Lower leg skin (tissue), 4 donors: ENCODE measurements at places on chromosomes 7 and 10. TPM values are rescaled to one million over a fixed set of nuclear protein-coding genes. Genes with fewer than 3 reads are reported as not detected.
A peak's percentile ranks its signal among the peaks of the same experiment; 100 is the strongest.

GRCh38 chr10:17231788-17232187 is 3.7 kb downstream of the VIM start:
- no peak for DNase-seq

Gene LGI1
- not detected for total RNA-seq

Gene LRRN3
- not detected for total RNA-seq

Gene CD36
- total RNA-seq = 75.4 TPM

DNA sequence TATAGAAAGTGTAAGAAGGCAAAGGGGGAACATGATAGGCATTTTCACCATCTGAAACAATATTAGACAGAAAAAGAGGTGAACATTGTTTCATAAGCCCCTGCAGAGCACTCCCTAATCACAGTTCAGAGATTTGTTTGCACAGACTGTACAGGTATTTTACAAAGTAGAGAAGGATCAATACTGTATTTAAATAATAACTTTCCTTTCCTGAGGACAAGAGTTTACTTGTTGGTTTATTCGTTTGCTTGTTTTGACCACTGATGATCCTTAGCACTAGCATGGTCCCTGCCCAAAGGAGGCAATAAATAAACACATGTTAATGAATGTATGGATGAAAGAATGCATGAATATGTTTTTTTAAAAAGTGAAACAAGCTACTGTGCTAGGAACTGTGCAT is 690.1 kb upstream of the COBL start:
- no peak for DNase-seq

GRCh38 chr7:13953368-13953767 is 36.1 kb downstream of the ETV1 start:
- no peak for DNase-seq

Gene MRLN
- not detected for total RNA-seq

DNA sequence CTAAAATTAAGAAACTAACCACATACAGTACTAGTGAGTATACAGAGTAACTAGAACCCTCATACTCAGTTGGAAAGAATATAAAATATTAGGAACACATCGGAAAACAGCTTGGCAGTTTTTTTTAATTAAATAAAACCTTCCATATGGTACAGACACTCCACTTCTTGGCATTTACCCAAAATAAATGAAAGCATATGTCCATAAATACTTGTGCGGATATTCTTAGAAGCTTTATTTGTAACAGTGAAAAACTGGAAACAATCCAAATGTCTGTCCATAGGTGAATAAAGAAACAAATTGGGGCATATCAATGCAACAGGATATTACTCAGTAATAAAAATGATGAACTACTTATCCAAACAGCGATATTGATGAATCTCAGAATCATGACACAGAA is 410.0 kb downstream of the HTR7 start:
- DNase-seq = no peak

DNA sequence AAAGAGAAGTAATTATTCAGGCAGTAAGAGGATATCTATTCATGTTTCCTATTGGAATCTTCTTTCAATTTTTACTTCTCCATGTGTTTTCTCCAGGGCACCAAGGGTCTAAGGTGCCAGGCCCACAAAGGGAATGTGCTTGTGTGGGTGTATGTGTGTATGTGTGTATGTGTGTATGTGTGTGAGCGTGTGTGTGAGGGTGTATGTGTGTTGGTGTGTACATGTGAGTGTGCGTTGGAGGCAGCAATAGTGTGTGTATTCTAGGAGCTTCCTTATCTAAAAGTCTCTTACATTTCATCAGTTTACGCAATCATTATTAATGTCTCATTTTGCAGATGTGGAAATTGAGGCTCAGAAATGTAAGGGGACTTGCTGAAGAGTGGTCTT is 28.3 kb downstream of the RAMP3 start:
- DNase-seq = no peak

DNA sequence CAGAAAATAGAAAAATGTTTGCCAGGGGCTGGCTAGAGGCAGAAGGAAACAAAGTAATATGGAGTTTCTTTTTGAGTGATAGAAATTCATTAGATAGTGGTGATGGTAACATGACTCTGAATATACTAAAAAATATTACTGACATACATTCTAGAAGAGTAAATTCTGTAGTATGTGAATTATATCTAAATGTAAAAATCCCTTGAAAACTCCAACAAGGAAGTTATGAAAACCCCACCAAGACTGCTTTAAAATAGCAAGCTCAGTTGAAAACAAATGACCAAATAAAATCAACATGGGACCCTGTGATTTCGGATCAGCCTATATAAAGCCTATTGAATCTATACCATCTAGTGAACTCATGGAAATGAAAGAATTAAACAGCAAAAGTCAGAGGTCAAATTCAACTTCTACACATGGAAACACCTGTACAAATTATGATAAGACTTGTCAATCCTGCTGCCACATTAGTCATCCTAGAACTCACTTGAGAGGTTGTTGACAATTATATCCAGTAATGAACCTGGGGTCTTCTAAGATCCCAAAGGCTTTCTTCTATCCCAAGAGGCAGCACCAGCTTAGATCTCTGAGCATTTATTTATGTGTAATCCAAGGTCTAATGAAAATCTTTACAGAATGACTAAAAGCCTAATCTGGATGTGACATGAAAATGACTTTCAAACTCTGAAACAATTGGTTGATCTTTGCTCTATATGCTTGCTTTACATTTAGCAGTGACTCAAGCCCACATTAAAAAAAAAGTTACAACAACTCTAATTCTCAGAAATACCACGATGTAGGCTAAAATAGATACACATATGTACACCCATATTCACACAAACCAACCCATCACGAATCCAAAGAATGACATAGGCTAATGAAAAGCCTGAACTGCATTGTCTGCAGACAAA is 59.3 kb downstream of the OSBPL3 start:
- DNase-seq = no peak

DNA sequence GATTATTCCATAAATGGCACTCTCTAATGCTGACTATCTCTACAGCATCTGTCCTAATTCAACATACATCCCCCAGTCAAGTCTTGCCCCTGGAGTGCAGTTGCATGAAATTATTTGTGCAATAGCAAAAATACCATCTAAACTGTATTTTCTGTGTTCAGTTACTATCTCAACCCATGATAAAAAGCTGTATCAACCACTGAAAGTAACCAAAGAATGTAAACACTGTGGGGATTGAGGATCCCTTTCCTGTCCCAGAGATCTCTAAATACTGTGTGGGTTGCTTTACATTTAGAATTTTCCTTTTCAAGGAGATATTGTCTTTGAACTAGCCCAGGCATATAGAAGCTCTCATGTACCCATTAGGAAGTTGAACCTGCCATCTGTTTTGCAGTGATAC is 23.9 kb upstream of the DGKI start:
- DNase-seq = no peak

GRCh38 chr10:95243318-95243617 is 47.5 kb downstream of the PDLIM1 start:
- no peak for DNase-seq

- DNase-seq = no peak
Observed at GRCh38 chr7:147516391-147516790, 1074.2 kb upstream of the C7orf33 start.

DNA sequence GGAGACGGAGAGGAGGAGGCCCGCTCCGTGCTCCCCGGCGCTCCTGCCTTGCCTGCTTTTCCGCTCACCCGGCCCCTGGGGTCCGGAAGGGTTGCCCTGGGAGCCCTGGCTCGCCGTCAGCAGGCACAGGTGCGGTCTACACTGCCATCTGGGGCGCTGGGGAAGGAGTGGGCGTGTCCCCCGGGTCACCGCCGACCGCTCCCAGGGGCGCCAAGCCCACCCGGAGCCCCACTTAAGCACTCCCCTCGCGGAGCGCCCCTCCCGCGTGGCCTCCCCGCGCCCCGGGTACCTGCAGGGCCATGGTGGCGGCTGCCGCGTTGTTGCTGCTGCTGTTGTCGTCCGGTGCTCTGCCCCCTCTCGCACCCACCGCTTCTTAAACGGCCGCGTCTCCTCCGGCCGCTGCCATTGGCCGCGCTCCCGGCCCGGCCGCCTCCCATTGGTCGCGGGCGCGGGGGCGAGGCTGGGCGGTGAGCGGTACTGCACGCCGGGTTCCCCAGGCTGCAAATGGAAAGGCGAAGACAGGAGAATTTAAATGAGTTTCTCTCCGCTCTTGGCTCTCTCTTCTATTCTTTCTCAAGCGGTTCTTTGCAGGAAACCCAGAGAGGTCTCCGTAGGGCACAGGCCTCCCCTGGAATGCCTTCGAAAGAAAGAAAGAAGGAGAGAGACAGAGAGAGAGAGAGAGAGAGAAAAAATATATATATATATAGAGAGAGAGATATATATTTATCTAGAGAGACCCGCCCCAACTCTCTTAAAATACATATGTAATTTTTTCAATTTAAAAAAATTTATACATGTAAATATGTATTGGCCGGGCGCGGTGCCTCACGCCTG is at the start of gene ACBD7:
TSS of gene ACBD7 (minus strand) at position 349 of the 834 bp plus-strand sequence. CDS start at position 301, 48 bp downstream.
- DNase-seq = peak; percentile 93

Gene GNAT3
- not detected for total RNA-seq

DNA sequence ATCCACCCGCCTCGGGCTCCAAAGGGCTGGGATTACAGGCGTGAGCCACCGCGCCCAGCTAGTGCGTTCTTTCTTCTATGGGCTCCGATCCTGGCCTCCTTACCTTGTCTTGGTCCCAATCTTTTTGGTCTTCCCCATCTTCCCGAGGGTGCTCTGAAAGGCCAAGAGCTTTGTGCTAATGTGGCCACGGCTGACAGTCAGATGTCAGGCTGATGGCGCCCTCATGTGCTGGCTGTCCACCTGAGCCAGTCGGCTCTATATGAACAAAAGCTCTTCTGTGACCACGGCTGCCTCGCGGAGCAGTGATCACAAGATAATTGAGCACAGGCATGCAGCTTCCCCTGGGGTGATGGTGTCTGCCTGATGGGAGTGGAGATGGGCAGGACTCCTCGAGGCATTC is 11.0 kb upstream of the AHCYL2 start:
- DNase-seq = peak; percentile 82

DNA sequence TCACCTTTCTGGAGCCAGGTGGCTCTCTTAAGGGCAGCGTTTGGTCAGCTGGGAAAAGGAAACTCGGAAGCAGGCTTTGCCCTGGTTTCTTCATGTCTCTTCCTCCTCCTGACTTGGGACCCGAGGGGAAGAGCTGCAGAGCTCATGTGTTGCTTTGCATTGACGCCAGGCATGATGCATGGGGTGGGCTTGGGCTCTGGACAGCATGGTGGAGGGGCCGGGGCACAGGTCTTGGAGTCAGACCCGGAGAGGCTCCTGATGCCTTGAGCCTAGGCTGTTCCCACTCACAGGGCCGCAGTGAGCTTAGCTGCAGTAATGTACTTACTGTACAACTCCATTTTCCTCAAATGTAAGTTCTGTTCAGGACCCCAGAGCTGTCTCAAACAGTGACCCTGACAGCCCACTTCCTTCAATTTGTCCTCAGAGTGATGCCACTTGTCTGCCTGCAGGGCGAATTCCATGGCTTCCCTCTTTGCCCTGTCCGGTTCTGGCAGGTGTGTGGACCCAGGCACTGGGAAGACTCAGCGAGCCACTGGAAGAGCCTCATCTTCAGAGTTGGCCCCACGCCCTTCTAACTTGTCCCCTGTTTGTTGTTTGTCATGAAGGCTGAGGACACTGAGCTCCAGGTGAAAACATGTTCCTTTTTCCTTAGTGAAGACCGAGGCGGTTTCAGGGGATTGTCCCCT is 50.2 kb downstream of the ZNF467 start:
- no peak for DNase-seq

- DNase-seq = no peak
Observed at GRCh38 chr7:140607441-140607989, 33.1 kb downstream of the DENND2A start.

DNA sequence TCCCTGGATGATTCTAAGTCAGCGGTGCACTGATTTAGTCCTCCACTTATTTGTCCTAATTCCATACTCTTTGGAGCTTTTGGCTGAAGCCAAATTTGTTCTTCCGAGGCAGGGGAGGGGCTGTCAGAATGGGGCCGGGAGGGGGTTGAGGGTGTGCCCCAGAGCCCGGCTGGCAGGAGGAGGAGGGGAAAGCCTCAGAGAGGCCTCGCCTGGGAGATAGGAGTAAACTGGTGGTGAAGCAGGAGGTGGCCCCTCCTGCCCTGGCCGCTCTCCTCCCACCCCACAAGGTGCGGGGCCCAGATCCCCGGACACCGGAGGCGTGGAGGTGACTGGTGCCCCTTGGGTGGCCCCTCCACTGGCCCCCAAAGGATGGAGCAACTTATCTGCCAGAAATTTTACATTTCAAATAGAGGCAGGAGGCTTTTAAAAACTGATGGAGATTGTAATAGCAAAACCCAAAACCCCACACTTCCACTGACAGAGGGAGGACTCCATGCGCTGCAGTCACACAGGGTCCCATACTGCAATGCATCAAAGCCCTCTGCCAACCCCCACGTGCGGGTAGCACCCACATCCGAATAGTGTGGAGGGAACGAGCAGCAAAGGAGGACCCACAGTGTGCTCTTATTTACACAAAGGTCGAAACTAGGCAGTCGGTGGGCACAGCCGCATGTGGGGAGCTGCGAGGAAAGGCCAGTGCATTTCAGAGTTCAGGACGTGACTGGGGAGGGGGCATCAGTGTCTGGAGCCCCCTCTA is 61.9 kb downstream of the CAMK2B start:
- no peak for DNase-seq

GRCh38 chr10:120755771-120756170 is 95.4 kb upstream of the WDR11 start:
- DNase-seq = no peak

Gene CAPZA2
- total RNA-seq = 55.0 TPM

GRCh38 chr7:11345621-11346020 is 371.9 kb downstream of the PHF14 start:
- no peak for DNase-seq

DNA sequence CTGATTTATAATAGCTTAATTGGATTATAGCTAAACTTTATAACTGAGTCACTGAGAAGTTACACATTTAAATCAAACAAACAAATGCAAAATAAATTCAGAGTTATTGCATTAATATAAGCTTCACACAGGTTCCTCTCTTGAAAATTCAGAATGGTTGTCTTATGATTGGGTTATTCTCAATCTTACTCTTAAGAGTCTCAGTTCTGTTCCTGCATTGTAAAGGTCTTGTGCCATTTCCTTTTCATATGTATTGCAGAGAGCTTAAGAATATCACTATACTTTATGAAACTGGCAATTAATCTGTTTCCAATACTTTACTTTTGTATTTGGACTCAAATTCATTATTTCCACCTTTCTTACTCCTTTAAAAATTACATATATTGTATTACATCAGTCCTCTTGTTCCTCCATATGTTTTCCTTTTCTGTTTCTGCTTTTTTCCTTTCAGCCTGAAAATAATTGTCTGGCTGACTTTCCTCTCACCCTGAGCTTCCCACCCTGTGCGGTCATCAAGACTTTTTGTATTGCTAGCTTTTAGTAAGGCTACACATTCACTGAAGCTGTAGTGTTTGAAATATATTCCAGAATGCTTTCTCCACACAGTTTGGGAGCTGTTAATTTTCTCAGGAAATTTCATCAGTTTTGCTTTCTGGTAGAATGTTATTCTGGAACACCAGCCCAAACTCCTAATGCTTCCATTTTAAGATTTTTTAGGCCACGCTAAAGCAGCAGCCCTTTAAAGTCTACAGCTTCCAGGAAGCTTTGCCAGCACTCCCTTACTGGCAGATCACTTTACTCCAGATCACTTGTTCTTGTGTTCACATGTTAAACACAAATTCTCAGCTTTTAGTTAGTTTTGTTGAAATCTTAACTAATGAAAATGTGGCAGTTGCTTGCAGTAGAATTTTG is 139.4 kb downstream of the KCND2 start:
- DNase-seq = no peak
